ENCODE measurements at places on chromosomes 11 and 22.
A peak's percentile ranks its signal among the peaks of the same experiment; 100 is the strongest.

- DNase-seq: peak; percentile 92
These were observed 2.5 kb downstream of the CPT1A start for GRCh38 chr11:68839054-68839865.

GRCh38 chr11:57392066-57392762 lies 1.8 kb upstream of the PRG2 start:
- DNase-seq: no peak

DNA sequence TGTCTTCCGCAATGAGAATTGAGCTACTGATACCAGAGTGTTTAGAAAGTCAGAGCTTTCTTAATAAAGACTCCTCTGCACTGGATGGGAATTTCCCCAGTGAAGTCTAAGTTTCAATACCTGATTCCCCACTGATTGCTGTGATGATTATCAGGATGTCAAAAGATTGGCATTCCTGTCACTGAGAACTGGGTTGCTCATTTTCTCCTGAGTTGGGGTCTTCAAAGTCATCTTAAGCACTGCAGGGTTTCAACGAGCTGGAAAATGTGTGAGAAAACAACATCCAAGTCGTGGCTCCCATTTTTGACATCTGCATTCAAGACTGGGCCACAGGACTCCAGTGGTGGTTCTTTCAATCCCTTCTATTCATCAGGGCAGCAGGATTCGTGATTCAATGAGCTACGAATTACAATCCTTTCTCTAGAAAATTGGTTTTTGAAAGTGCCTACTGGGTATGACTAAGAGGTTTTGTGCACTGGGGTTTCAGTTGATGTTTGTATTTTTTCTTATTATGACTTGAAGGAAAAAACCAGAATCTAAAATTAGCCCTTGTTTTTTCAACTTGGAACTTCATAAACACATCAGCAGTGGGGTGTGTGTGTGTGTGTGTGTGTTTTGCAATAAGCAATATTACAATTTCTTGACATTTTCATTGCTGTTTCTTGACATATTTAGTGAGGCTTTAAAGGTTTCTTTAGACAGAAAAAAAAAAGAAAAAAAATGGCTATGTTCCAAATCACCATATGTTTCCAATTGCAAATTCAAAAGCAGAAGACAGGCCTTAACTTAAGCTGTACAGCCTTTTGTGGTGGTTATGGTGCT lies 233.0 kb downstream of the FAM76B start:
- no peak for DNase-seq

DNA sequence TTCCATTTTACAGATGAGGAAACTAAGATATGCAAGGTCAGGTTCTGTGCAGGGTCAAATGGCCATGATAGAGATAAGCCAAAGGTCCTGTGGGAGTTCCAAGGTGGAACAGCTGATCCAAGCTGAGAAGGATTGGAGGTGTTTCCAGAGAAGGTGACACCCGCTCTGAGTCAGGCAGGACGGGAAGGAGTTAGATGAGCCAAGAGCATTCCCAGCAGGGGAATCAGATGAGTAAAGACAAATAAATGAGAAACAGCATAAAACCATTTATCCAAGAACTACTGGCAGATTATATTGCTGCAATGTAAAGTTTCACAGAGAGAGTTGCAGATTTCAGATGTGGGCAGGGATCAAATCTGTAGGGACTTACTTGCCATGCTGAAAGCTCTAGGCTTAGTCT lies 18.9 kb upstream of the HEPHL1 start:
- peak; percentile 20 for DNase-seq

DNA sequence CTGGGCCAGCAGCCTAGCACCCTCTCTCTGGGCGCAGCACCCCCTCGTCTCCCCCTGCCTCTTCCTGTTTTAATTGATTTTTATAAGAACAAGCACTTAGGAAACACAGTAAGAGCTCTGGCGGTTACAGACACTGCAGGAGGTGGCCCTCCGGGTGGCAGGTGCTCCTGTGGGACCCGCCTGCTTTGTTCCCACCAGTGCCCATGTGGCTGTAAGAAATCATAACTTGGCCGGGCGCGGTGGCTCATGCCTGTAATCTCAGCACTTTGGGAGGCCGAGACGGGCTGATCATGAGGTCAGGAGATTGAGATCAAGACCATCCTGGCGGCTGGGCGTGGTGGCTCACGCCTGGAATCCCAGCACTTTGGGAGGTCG lies 18.4 kb downstream of the TSPAN4 start:
- no peak for DNase-seq

GRCh38 chr22:23263651-23264555 lies 83.6 kb downstream of the BCR start:
- DNase-seq: peak; percentile 18

DNA sequence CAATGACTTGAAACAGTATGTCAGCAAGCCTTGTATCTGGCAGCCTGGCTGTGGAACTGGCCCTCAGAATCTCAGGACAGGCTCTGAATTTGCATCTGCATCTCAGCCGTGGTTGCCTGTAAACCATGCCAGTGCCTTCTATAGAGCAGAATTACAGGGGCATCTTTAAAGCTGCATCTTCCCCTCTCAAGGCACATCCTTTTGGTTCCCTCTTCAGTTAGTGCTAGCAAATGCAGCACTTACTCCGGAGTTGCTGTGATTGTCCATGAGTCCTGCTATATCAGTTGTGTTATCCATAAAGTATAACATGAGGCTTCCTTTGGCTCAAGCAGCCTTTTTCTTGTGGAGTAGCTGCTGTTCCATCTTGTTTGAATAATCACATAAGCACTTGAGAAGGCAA lies 53.9 kb upstream of the PARVG start:
- DNase-seq: no peak

All from HFFc6 (cell line).